Central memory CD8-positive, alpha-beta T cell (primary cell): ENCODE measurements at places on chromosomes 5 and 9.

GRCh38 chr5:66987949-66988838 is 208.4 kb downstream of the CD180 start:
- DNase-seq, result no peak

- DNase-seq, result no peak
Observed at GRCh38 chr5:118551031-118551430, 437.3 kb downstream of the DTWD2 start.

DNA sequence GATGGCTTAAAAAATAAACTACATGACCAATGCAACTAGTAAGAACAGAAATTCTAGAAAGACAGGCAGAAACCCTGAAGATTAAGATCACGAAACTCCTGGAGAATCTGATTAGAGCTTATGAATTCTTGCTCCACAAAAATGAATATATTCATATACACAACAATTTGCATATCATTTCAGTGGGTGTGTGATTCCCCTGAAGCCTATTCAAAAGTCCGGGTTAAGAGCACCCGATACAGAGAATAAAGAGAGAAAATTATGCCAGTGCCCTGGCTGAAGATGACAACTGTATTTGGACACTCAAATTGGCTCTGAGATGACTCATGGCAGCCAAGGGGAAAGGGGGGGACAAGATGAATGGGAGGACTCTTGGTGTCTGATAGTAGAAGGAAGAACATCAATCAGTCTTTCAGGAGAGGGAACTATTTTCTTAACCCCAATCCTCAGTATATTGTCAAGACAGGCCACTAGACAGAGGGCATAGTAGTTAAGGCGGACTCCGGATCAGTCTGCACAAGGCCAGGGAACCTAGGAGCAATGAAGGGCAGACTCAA is 6.0 kb downstream of the TMOD1 start:
- no peak for DNase-seq

DNA sequence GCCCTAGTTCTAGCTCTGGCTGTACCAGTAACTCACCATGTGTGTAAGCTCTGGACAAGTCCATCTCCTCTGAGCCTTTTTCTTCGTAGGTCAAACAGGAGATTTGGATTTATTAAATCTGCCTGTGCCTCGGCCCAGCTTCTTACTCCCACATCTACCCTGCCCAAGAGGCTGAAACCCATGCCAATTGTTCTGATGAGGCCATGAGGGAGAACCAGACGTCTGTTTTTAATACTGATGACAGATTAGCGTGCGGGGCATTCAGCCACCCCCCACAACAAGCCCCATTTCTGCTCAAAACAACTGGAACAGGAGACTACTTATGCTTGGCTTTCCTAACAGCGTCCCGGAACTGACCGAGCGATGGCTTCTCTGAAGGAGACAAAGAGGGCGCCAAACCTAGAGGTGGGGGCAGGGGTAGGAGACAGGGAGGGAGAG is 81.2 kb upstream of the TRIM32 start:
- DNase-seq, result no peak

DNA sequence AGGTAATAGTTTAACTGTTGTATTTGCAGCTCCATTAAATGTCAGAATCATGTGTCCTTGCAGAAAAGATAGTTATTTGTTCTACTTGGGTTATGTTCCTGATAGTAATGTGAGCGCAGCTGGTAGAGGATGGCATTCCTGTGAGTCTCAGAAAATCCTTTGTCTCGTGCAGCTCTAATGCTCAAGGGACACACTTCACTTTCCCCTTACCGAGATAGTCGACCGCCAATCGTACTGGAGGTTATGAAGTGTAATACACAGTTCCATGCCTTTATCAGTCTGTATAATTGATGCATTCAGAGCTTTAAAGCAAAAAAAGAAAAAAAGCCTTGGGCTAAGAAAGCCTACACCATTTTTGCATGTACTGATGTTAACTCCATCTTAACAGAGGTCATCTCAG is 60.2 kb upstream of the SRP19 start:
- no peak for DNase-seq

- no peak for DNase-seq
Observed at GRCh38 chr5:72559866-72560766, 52.9 kb upstream of the ZNF366 start.

GRCh38 chr9:70020991-70021571 is 22.6 kb upstream of the MAMDC2 start:
- no peak for DNase-seq

DNA sequence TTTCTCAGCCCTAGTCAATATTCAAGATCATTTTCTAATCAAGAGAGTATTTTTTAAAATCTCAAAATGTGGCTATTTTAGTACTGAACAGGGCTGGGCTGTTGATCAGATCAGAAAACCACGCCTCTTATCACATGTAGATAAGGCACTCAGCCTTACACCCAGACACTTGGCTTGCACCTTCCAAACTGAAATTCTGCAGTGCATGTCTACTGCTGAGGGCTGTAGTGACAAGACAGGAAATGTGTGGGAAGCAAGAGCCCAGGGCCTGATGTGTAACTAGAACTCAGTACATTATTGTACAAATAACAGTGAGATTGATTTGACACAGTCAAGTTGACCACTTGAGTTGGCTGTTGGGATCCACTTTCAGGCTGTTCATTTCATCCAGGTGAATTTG is 48.6 kb downstream of the UBE2QL1 start:
- no peak for DNase-seq

DNA sequence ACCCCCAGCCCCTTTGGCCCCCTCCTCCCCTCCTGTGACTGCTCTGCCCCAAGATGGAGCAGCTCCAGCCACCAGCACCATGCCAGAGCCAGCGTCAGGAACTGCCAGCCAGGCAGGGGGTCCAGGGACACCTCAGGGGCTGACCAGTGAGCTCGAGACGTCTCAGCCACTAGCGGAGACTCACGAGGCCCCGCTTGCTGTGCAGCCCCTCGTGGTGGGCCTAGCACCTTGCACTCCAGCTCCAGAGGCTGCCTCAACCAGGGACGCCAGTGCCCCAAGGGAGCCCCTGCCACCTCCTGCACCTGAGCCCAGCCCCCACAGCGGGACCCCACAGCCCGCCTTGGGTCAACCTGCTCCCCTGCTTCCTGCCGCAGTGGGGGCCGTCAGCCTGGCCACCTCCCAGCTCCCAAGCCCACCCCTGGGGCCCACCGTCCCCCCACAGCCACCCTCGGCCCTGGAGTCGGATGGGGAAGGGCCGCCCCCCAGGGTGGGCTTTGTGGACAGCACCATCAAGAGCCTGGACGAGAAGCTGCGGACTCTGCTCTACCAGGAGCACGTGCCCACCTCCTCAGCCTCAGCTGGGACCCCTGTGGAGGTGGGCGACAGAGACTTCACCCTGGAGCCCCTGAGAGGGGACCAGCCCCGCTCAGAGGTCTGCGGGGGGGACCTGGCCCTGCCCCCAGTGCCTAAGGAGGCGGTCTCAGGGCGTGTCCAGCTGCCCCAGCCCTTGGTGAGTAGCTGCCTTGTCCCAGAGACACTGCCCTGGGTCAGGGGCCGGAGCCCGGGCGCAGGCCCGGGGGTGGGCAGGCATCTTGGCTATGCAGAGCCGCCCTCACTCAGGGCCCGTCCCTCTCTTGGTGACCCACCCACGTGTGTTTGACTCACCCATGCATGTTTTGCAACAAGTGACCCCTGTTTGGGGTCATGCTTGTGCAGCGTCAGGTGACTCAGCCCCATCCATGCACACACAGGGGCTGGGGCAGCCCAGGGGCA is 105.2 kb downstream of the WNK2 start:
- no peak for DNase-seq

DNA sequence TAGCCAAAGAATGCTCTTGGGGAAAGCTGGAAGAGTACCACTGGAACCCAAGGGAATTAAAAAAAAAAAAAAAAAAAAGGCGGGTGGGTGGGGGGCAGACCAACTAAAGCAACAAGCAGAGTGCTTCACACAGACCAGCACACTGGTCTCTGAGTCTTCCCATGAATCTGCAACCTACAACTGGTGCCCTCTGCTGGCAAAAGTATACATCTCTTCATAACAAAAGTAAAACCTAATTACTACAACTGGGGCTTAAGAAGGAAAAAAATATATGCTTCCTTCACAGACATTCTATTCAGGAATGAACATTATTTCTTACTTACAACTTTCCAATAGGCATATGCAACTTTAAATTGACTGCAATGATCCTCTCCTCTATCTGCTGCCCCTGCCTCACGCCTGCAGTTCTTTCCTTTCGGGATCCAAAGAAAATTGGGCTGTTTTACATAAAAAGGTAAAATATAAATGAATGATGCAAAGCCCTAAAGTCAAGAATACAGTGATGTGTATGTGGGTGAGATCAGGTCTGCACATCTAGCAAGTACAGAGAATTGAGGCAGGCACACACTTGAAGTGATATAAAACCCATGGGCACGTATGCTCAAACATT is 7.2 kb upstream of the KLHL3 start:
- DNase-seq, result peak; percentile 27

DNA sequence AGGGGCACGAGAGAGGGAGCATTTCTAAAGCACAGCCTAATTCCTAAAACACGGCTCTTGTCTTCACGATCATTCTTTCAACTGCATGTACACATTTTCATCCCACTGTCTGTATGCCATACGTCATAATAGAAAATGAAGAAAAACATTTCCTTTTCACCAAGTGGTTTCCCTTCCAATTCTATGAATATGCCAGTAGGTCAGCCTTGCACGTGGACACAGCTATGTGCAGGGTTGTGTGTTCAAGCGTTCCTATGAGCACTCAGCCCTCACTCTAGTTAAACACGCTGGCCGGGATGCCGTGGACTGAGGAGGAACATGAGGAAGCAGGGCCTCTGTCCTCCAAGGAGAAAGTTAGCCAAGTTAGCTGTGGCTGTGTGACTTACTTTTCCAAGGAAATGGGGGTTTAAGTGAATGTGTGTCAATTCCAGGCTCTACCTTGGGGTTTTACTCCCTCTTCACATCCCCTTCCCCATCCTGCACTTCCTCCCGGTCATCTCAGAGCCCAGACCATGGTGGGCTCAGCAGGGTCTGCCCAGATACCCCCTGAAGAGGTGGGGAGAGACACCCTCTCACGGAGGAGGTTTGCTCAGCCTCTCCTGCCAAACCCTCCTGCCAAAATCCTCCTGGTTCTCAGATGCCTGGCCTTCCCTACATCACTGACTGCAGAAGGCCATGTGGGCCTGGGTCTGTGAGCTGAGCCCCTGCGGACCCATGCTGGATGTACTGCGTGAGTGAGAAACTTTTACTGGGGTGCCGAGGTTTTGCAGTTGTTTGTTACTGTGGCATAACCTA is 230.6 kb downstream of the FSTL4 start:
- no peak for DNase-seq

- DNase-seq, result no peak
Observed at GRCh38 chr5:150498501-150498900, 9.4 kb upstream of the NDST1 start.

DNA sequence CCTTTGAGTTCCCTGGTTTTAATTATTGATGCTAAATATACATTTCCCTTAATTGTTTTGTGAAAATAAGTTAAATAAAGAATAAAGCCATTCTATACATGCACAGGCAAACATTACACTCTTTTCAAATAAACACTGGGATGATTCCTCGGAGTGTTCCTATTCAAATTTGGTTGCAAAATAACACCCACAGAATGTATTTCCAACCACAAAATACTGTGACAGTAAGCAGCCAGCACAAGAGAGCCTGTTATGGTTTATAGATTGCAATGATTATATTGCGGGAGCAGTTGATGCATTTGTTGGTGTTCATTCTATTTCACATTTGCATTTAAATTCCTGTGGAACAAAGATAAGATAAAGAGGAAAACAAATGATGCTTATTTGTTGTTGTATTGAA is 632.6 kb upstream of the WWC1 start:
- DNase-seq, result no peak

DNA sequence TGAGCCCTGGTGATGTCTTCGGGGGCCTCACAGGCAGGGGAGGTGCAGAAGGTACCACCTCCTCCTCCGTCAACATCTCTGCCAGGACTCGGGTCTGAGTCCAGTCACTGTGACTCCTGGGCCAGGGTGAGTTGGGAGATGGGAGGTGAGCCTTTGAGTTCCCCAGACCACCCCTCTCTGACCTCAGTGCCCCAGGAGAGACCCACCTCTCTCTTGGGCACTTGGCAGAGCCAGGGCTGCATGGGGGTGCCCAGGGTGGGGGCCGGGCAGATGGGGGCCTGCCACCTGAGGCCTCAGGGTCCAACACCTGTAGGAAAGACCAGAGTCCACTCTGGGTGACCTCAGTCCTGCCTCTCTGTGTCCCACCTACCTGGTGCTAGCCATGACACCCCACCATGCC is 6.8 kb downstream of the KIF12 start:
- DNase-seq, result no peak

GRCh38 chr5:178150977-178151734 is 2.5 kb downstream of the NHP2 start:
- no peak for DNase-seq

DNA sequence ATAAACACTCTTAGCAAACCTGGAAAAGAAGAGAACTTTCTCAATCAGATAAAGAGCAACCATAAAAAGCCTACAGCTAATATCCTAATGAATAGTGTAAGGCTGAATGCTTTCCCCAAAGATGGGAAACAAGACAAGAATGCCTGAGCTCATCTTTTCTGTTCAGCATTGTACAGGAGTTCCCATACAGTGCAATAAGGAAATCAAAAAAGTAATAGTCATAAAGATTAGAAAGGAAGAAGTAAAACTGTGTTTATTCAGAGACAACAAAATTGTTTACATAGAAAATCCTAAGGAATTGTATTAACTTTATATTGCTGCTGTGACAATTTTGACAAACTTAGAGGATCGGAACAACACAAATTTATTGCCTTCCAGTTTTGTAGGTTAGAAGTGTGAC is 330.7 kb upstream of the SLC24A2 start:
- no peak for DNase-seq

- no peak for DNase-seq
Observed at GRCh38 chr9:30301271-30301963, 2083.0 kb upstream of the ACO1 start.

- DNase-seq, result no peak
Observed at GRCh38 chr9:70603020-70603411, 188.6 kb upstream of the KLF9 start.

DNA sequence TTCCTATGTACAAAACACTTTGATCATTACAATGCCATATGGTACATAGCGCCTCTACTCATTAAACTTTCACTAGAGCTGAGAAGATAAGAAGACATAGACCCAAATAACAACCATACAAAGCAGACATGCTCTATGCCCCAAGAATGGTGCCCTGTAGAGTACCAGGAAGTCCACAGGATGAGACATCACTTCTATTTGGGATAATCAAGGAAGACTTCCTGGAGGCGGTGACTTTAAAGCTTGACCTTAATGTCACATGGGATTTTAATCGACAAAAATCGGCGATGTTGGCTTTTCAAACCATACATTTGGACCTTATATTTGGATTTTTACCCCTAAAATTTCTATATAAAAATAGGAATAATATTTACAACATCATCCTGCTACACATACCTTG is 224.3 kb upstream of the MAP3K1 start:
- DNase-seq, result no peak
